Stomach (tissue), 19 donors: ENCODE measurements at places on chromosomes 7 and 10. TPM values are rescaled to one million over a fixed set of nuclear protein-coding genes. Genes with fewer than 3 reads are reported as not detected.

DNA sequence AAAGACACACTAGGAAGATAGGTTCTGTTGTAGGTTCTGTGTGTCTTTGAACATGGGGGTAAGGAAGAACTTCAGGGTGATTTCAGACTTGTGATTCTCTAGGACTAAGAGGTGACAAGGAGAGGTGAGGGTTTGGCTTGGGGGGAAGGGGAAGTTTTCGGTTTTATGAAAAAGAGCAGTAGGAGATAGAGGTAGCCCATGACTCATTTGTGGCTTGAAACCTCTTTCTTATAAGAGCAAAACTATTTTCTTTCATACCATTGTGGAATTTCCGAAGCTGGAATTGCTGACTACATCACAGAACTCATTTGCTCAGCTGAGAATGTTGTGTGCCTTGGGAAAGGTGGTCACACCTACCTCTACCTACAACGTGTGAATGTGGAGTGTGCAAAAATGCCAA is 39.6 kb upstream of the IKZF1 start:
- H3K4me1 ChIP-seq = peaks cover 16% of the 10 kb centered on the region
- H3K27ac ChIP-seq = no peak overlapping the region
- H3K27me3 ChIP-seq = no peaks in the 10 kb centered on the region
- H3K36me3 ChIP-seq = no peaks in the 10 kb centered on the region
- no peak overlapping the region for H3K4me3 ChIP-seq

The PHKG1 gene
- 0.31 TPM for polyA plus RNA-seq

The PLA2G12B gene
- polyA plus RNA-seq = not detected

The FLNC gene
- polyA plus RNA-seq = 5.3 TPM

The GDF2 gene
- not detected for polyA plus RNA-seq
